ENCODE measurements at places on chromosomes 16 and 17.

DNA sequence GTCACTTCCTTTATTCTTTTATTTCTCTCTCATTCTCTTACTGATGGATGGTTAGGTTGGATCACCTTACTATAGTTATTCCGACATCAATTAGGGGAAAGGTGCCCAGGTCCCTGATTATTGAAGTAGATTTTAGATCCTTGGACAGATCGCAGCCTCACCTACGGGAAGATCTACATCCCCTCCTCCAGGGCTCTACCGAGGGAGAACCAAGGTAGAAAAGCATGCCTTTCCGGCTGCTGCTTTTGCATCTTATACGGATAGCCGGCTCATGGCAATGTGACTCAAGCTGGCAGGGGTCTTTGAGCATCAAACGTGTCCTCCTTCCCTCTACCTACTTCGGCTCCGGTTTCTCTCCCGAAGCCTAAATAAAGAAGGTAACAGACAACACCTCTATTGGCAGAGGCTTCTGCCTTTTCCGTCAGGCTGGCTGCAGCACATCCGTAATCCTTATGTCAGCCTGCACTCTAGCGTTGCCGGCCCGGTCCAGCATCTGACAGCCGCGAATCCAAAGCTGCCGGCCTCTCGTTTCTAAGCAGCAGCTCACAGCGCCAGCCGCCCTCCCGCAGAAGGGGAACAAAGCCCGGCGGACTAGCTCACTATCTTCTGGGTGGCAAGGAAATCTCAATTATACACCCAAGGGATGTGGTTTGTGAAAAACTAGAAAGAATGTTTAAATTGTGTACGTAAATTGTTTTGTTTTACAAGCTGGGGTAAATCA lies 46.9 kb downstream of the IRX6 start:
- DNase-seq, result no peak

DNA sequence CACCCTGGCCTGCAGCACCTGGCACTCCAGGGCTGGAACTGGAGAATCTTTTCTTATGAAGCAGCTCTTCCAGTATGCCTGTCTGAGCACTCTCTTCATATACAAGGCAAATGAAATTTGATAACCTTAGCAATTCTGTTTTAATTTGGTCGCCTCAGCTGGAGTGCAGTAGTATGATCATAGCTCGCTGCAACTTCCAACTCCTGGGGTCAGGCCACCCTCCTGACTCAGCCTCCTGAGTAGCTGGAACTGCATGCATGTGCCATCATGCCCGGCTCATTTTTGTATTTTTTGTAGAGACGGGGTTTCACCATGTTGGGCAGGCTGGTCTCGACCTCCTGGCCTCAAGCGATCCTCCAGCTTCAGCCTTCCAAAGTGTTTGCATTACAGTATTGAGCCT lies 140.8 kb upstream of the CHMP6 start:
- DNase-seq, result no peak

DNA sequence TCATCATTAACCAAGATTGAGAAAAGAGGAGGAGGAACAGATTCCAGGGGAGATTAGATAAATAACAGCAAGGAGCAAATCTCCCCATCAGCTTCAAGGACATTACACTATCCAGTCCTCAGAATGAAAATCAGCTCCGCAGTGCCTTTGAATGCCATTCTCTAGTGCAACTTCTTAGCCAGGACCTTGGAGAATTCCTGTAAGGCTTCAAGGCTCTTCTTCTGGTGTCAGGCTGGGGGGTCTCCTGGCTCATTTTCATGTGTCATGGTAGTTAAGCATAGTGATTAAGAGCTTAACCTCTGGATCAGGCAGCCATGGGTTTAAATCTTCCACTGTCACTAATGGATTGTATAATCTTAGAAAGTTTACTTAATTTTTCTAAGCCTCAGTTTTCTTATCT lies 137.3 kb upstream of the CCL2 start:
- no peak for DNase-seq

DNA sequence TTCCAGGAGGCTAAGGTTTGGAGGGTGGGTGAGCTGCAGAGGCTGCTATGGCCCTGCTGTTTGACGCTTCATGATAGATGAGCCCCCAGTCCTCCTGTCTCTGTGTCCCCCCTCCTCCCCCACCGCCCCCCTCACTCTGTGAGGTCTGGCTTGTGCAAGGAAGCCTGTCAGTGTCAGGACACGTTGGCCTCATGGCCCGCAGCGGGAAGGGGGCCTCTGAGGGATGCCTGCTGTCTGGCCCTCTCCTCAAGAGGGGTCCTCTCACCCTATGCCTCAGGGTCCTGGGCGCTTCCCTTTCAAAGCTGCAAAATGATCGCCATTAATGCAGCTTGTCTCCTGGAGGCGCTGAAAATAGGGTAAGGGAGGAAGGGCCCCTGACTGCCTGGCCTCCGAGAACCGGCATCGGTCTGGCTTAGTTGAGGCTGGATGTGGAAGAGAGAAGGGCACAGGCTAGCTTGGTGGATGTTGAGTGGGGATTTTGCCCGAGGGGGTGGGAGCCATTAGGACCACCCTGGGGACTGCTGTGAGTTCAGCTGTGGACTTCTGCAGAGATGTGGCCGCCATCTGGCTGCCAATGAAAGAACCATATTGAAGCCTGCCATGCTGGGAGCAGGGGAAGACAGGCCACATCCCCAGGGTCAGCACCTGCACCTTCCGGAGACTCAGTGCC lies 14.8 kb upstream of the GOSR2 start:
- no peak for DNase-seq

- no peak for DNase-seq
Measured at GRCh38 chr17:47967607-47968252, 3.2 kb upstream of the CDK5RAP3 start.

DNA sequence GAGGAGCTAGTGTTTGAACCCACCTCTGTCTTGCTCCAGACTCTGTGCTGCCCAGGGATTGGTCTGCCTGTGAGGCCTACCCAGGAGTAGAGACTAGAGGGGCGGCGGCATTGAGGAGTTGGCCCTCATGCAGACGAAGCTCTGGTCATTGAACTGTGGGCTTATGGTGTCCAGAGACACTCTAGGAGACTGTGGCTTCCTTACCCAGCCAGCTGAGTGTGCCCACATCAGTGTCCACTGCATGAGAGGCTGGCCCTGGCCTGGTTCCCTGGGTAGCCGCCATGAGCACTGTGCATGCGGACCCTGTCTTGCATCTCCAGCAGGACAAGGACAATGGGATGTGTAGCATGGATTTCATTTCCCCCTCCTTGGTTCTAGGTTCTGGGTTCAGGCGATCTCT lies 14.0 kb downstream of the SGSM2 start:
- DNase-seq, result no peak

GRCh38 chr17:17523001-17523730 lies 27.0 kb upstream of the RASD1 start:
- no peak for DNase-seq

DNA sequence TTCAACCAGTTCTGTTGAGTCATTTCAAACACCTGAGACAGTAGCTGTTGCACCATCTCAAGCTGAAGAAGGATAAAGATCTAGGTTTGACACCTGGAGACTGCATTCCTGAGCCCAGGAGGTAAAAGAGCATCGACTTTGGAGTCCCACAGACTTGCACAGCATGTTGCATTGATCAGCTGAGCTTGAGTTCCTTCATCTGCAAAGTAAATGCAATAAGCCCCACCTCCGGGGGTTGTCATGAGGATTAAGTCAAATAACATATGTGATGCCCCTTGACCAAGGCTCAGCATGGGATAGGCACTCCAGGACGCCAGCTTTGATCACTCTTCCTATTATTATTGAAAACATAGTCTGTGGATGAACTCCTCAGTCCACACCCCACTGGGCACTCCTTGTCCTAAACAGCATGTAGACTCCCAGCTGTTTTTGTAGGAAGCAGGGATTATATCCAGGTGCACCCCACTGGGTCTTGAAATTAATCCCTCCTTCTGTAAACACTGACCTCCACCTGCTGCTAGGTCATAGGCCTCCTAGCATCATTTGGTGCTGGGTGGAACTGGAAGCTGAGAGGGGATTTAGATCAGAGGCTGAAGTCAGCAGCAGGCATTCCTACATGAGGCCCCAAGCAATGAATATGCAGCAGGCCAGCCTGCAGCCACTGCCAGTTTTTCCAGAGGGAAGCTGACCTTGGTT lies 259.0 kb downstream of the HS3ST4 start:
- DNase-seq, result no peak

GRCh38 chr16:29737713-29738112 lies 8.1 kb downstream of the C16orf54 start:
- DNase-seq, result no peak

GRCh38 chr17:45650561-45650960 lies 133.6 kb upstream of the CRHR1 start:
- DNase-seq, result no peak
